ENCODE measurements at places on chromosomes 12 and 14. TPM values are rescaled to one million over a fixed set of nuclear protein-coding genes. Genes with fewer than 3 reads are reported as not detected.

- DNase-seq, result no peak
- no peak overlapping the region for H3K27ac ChIP-seq
- peaks cover 5% of the 10 kb centered on the region for H3K4me1 ChIP-seq
- H3K27me3 ChIP-seq, result peaks cover 25% of the 10 kb centered on the region
- H3K4me3 ChIP-seq, result no peak overlapping the region
Measured at GRCh38 chr12:109652233-109652976, 61.2 kb upstream of the FAM222A start.

- H3K27ac ChIP-seq, result no peak overlapping the region
- H3K4me1 ChIP-seq, result peaks cover 17% of the 10 kb centered on the region
- no peaks in the 10 kb centered on the region for H3K36me3 ChIP-seq
- peak overlapping the region; percentile 46 for H3K4me3 ChIP-seq
Measured at GRCh38 chr14:89418976-89419375, 1.9 kb upstream of the FOXN3 start.

DNA sequence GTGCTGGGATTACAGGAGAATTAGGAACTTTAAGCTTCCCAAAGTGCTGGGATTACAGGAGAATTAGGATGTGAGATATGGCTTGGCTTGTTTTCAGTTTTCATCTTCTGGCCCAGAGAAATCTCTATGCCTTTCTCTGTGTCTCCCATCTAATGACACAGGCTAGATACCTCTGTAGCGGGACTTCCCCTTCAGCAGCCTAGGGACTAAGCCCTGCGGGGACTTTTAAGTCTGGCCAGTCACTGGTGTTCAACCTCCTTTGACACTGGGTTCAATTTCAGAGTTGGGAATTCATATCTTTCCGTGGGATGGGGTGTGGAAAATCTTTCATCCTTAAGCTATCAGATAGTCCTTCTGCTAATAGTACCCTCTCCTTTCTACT lies 6.2 kb downstream of the RFC5 start:
- H3K27me3 ChIP-seq, result no peaks in the 10 kb centered on the region
- no peak for DNase-seq
- no peak overlapping the region for H3K27ac ChIP-seq
- peaks cover 4% of the 10 kb centered on the region for H3K4me1 ChIP-seq

DNA sequence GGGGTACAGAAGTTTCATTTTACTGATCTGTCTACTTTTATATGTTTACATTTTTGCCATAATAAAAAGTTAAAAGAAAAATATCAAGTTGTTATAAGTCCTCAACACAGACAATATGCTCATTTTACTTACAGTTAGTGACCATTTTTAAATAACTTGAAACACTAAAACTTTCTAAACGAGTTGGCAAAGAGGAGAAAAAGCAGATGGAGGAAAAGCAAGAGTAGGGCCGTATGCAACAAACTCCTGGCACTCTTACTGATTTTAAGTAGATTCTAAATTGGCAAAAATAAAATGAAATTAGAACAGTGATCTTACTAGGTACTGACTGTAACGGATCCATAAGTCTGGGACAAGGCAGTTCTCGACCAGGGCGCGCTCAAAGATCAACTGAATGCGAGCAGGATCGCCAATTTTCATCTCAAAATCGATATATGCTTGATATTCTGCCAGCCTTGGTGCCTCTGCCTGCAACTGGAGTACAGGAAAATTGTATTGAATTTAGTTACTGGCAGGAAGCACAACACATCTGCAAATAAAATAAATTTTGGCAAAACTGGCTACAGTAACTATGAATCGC lies 22.3 kb downstream of the SART3 start:
- H3K4me3 ChIP-seq, result no peak overlapping the region
- H3K27me3 ChIP-seq, result no peaks in the 10 kb centered on the region
- H3K36me3 ChIP-seq, result peaks cover 12% of the 10 kb centered on the region
- peaks cover 2% of the 10 kb centered on the region for H3K4me1 ChIP-seq

GRCh38 chr12:61566183-61566582 lies 694.0 kb upstream of the USP15 start:
- no peak for DNase-seq
- H3K36me3 ChIP-seq, result no peaks in the 10 kb centered on the region
- H3K4me1 ChIP-seq, result no peaks in the 10 kb centered on the region
- no peak overlapping the region for H3K4me3 ChIP-seq
- H3K27me3 ChIP-seq, result no peaks in the 10 kb centered on the region

GRCh38 chr12:51392556-51393237 lies 1.5 kb upstream of the GALNT6 start:
- H3K4me3 ChIP-seq, result peak overlapping the region; percentile 78
- peaks cover 71% of the 10 kb centered on the region for H3K27me3 ChIP-seq
- no peaks in the 10 kb centered on the region for H3K36me3 ChIP-seq

GRCh38 chr12:51895378-51896135 lies 7.7 kb downstream of the ANKRD33 start:
- H3K27ac ChIP-seq, result no peak overlapping the region
- H3K36me3 ChIP-seq, result no peaks in the 10 kb centered on the region
- H3K4me1 ChIP-seq, result peaks cover 7% of the 10 kb centered on the region
- no peak for DNase-seq
- H3K4me3 ChIP-seq, result no peak overlapping the region
- peaks cover 14% of the 10 kb centered on the region for H3K27me3 ChIP-seq

GRCh38 chr12:71725011-71725410 lies 29.7 kb upstream of the RAB21 start:
- H3K4me1 ChIP-seq, result no peaks in the 10 kb centered on the region
- DNase-seq, result no peak
- H3K4me3 ChIP-seq, result no peak overlapping the region
- H3K27me3 ChIP-seq, result no peaks in the 10 kb centered on the region

CCDC60 gene
- 23.4 TPM for total RNA-seq

RNASE3 gene
- total RNA-seq, result not detected

GLIPR1L2 gene
- 0.29 TPM for total RNA-seq

TMEM132C gene
- 0.31 TPM for total RNA-seq

NINJ2 gene
- total RNA-seq, result 3.0 TPM

NFATC4 gene
- total RNA-seq, result 57.6 TPM
